Right cardiac atrium (tissue), 5 donors: ENCODE measurements at places on chromosomes 11 and 22.

DNA sequence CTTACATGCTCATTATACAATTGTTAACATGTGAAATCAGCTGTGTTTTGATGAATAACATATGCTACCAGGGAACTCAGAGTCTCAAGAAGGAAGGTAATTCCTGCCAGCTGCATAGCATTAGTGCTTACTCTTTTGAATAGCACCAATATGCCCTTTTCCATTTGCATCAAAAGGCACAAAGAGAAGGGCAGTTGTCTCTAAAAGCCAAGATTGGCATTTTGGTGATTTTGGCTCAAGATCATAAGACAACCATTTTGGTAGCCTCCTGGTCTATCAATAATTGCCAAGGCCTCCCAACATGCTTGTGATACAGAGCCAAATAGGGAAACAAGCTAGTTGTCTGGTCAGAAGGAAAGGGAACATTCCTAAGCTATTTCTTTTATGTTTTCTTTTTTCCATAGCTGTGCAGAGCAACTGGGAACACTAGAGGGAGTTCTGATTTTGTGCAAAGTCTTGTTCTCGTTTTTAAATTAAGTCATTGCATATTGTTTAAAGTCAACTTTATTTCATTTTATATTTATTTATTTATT is 416.7 kb upstream of the CHORDC1 start:
- DNase-seq, result no peak

GRCh38 chr22:28505416-28506149 is 174.1 kb downstream of the TTC28 start:
- peak; percentile 47 for DNase-seq

DNA sequence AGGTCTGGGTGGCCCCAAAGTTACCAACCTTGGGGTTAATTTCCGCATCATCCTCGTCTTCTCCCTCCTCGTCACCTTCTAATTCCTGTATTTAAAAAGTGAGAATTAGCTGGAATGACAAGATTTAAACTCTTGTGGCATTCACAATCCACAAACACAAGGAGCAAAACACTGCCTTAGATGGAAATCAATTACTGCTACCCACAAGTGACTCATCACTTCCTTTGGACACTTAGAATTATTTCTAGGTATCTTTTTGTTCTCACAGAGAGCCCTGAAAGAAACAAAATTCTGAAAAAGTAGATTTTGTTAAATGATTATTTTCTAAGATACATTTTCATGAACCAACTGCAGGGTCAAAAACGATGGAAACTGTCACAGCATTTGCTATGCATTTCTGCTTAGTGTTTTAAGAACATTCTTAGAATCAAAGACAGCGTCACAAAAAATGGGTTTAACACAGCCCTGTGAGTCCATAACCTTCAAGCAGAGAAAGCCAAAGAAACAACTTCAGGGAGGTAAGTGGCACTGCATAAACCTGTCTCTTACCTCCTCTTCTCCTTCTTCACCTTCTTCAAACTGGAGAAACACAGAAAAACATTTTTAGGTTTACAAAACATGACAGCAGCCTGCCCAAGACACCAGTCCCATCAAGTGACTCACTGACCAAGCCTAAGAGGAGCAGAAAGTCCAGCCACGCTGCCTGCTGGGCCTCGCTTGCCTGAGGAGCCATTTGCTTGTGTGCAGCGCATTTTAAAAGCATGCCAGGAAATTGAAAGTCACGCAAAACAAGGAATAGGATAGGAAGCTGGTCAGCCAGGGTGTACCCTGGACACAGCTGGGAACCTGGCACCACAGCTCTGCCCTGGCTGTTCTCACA is 22.3 kb upstream of the PHLDA2 start:
- DNase-seq, result no peak

DNA sequence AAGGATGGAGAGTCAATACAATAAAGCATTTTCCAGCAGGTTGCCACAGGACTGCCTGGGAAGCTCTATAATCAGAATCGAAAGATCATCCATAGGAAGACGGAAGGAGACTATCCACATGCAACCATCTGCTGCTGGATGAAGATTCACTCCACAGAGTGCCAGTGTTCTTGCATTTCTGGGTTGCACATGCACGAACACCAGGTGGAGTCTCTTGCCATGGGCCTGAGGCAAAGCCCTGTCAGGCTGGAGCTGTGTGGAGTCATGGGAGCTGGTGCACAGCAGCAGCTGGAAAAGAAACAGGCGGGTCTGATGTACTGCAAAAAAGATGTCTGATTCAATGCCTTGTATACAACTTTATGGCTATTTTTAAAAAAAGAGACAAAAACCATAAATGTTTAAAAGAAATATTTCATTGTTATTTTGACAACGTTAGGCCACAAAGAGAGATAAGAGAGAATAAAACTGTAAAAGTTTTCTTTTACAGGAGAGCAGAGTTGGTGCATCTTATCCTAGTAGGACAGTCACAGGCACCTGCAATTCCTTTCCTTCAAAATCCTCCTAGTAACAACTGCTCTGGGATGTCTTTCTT is 12.9 kb upstream of the FAT3 start:
- peak; percentile 62 for DNase-seq

DNA sequence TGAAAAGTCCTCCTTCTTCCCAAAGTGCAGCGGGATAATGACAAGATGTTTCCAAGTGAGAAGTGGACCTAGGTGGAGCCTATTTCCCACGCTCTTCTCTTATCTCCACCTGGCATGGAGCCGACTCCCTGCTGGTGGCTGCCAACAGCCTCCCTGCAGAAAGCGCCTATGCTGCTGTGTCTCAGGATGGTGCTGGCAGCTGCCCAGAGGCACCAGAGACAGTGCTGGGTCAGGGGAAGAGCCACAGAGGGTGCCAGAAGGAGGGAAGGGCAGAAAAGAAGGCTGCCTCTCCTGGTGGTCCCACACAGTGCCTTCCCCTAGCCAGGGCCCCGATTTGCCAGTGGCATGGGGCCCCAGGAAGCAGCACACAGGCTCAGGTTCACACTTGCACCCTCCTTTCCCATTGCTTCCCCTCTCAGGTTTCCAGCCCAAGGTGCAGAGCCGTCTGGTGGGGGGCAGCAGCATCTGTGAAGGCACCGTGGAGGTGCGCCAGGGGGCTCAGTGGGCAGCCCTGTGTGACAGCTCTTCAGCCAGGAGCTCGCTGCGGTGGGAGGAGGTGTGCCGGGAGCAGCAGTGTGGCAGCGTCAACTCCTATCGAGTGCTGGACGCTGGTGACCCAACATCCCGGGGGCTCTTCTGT is 19.0 kb downstream of the CD5 start:
- peak; percentile 74 for DNase-seq

DNA sequence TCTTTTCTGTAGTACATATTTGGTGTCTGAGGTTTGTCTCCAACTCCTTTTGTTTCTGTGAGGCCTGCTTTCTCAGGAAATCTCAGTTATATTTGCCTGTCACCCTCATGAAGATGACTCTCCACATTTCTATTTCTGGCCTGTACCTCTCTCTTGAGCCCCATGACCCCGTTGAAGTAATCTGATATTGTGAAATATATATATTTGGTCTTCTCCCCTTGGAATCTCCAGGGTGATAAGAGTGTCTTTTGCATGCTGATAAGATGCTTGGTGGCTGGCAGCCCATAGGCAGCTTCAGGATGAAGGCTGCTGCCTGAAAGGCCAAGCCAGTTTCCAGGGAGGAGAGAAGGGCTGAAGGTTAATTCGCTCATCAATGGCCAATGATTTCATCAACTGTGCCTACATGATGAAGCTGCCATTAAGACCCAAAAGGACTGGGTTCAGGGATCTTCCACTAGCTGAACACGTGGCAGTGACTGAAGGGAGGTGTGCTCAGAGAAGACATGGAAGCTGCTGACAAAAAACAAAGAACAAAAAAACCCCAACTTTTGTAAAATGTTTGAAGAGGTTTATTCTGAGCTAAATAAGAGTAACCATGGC is 67.4 kb downstream of the MICAL2 start:
- no peak for DNase-seq

DNA sequence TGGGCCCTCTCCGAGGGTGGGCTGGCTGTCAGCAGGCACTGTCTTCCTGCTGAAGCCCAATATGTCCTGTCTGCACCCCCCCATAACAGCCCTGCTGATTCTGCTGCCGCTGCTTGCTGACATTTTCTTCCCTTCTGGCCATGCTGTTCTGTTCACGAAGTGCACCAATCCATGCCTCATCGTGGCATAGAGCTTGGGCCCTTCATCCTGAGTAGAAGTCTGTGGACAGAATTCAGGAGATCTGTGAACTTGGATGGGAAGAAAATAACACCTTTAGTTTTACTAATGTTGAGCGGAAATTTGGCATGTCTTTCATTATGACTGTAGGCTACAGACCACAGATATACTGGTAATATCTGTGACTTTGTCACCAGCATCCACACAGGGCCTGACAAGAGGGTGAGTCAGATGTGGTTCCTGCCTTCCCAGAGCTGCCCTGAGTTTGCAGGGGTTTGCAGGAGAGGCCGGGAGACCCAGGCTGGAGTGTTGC is 14.1 kb upstream of the KIAA0930 start:
- peak; percentile 35 for DNase-seq

- no peak for DNase-seq
Measured at GRCh38 chr11:130600139-130600538, 151.7 kb downstream of the ADAMTS15 start.

DNA sequence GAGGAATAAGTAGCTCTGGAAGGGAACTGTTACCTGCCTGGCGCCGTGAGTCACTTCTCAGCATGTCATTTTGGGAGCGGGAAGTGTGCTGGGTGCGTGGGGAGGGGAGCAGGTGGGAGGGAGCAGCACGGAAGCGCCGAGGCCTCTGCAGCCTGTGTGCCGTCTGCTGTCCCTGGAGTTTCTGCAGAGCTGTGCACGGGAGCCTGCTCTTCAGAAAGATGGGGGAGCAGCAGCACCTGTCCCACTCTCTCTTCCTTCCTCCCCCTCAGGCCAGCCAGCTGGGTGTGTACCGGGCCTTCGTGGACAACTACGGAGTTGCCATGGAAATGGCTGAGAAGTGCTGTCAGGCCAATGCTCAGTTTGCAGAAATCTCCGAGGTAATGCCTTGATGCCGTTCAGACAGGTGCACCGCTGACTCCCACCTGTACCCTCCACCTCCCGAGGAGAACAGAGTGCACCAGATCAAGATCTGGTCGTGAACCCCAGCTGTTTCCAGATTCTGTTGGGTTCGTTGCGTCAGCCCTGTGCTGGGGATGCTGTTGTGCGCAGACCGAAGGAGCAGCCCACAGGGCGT is 87.9 kb downstream of the BCR start:
- no peak for DNase-seq

- no peak for DNase-seq
Measured at GRCh38 chr11:96520939-96521338, 131.1 kb downstream of the JRKL start.

DNA sequence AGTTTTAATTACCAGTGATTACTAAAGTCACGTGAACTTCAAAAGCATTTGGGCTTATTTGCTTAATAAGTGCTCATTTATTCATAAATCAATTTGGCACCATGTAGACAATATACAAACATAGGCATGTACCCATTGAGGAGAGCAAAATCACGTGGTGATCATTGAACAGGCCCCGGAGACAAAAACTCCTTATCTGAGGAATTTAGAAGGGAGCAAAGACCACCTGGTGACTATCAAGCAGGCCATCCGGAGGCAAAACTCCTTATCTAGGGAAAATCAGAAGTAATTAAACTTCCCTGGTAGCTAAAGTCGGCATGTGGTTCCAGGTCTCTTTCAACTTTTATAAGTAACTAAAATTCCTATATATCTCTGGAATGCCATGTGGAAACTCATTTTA is 5.7 kb upstream of the BTBD10 start:
- no peak for DNase-seq

- no peak for DNase-seq
Measured at GRCh38 chr11:125292100-125292499, 127.5 kb downstream of the PKNOX2 start.

- no peak for DNase-seq
Measured at GRCh38 chr11:72012091-72012630, 13.5 kb downstream of the IL18BP start.

- DNase-seq, result no peak
Measured at GRCh38 chr11:4508886-4509285, 26.4 kb downstream of the OR52K1 start.

GRCh38 chr11:2998073-2998850 is 6.1 kb upstream of the NAP1L4 start:
- no peak for DNase-seq

GRCh38 chr11:8328848-8329330 is 65.2 kb upstream of the LMO1 start:
- DNase-seq, result peak; percentile 76
